ENCODE measurements at places on chromosomes 7 and 10. TPM values are rescaled to one million over a fixed set of nuclear protein-coding genes. Genes with fewer than 3 reads are reported as not detected.

SPDYE1 gene
- not detected for total RNA-seq

SYNPO2L gene
- not detected for total RNA-seq

ABCA13 gene
- 13.3 TPM for total RNA-seq

IFIT1 gene
- 11.6 TPM for total RNA-seq

CHST15 gene
- 87.9 TPM for total RNA-seq

LSM5 gene
- total RNA-seq = 68.2 TPM

LRIT1 gene
- not detected for total RNA-seq

- no peak overlapping the region for H3K4me3 ChIP-seq
- no peaks in the 10 kb centered on the region for H3K4me1 ChIP-seq
- H3K27me3 ChIP-seq = no peaks in the 10 kb centered on the region
- DNase-seq = no peak
- H3K36me3 ChIP-seq = peaks cover 24% of the 10 kb centered on the region
- H3K27ac ChIP-seq = no peak overlapping the region
Observed at GRCh38 chr7:157412021-157412443, 75.2 kb downstream of the DNAJB6 start.

- H3K27ac ChIP-seq = peak overlapping the region; percentile 97
- peak; percentile 44 for DNase-seq
- peak overlapping the region; percentile 67 for H3K4me3 ChIP-seq
- no peaks in the 10 kb centered on the region for H3K27me3 ChIP-seq
- peaks cover 3% of the 10 kb centered on the region for H3K4me1 ChIP-seq
Observed at GRCh38 chr10:61903221-61903927, 1.9 kb downstream of the ARID5B start.

DNA sequence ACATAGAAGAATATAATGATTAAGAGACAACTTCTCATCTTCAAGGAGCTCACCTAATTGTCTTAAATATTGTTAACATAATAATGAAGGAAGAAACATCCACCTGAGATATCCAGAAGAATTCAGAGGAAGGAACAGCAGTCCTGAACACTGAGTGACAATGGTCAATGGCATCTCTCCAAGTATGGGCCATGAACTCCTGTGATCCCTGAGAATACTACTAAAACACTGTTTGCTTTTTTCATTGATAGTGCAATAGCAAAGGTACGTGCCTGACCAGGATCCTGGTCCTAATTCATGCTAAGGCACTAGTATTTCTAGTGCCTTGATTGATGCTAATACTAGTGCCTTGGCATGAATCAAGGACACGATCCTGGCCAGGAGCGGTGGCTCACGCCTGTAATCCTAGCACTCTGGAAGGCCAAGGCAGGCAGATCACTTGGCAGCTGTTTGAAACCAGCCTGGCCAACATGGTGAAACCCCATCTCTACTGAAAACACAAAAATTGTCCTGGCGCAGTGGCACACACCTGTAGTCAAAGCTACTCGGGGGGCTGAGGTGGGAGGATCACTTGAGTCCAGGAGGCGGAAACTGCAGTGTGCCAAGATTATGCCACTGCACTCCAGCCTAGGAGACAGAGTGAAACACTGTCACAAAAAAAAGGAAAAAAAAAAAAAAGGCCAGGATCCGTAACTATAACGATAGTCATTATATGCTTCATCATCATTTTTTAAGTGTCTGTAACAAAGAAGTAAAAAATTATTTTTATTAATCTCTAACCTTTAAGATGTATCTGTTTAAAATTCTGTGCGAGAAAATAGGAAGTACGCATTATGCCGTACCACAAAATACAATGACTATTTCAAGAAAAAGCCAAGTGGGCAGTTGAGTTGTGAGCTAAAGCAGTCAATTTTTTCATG lies 49.1 kb downstream of the SRPK2 start:
- H3K27me3 ChIP-seq = no peaks in the 10 kb centered on the region
- H3K36me3 ChIP-seq = no peaks in the 10 kb centered on the region
- H3K27ac ChIP-seq = no peak overlapping the region
- DNase-seq = no peak

GRCh38 chr10:101249171-101249581 lies 19.9 kb upstream of the LBX1 start:
- H3K4me1 ChIP-seq = no peaks in the 10 kb centered on the region
- H3K36me3 ChIP-seq = no peaks in the 10 kb centered on the region
- H3K4me3 ChIP-seq = no peak overlapping the region
- no peak for DNase-seq
- no peak overlapping the region for H3K27ac ChIP-seq

GRCh38 chr7:24411226-24411625 lies 127.2 kb downstream of the NPY start:
- DNase-seq = no peak
- no peak overlapping the region for H3K27ac ChIP-seq
- H3K4me3 ChIP-seq = no peak overlapping the region
- no peaks in the 10 kb centered on the region for H3K4me1 ChIP-seq
- no peaks in the 10 kb centered on the region for H3K27me3 ChIP-seq
- no peaks in the 10 kb centered on the region for H3K36me3 ChIP-seq

- H3K27me3 ChIP-seq = no peaks in the 10 kb centered on the region
- peak overlapping the region; percentile 97 for H3K27ac ChIP-seq
- DNase-seq = peak; percentile 74
- peaks cover 28% of the 10 kb centered on the region for H3K4me1 ChIP-seq
Observed at GRCh38 chr10:119206603-119207365, 587 bp upstream of the GRK5 start.

GRCh38 chr10:60417901-60418300 lies 28.2 kb upstream of the ANK3 start:
- H3K27me3 ChIP-seq = no peaks in the 10 kb centered on the region
- H3K4me1 ChIP-seq = no peaks in the 10 kb centered on the region
- no peak overlapping the region for H3K4me3 ChIP-seq
- DNase-seq = no peak

GRCh38 chr10:42645103-42645502 lies 6.7 kb upstream of the ZNF33B start:
- no peaks in the 10 kb centered on the region for H3K36me3 ChIP-seq
- H3K27ac ChIP-seq = no peak overlapping the region

GRCh38 chr10:47366181-47366631 lies 17.9 kb downstream of the ZNF488 start:
- H3K27ac ChIP-seq = no peak overlapping the region
- H3K4me3 ChIP-seq = no peak overlapping the region
- H3K27me3 ChIP-seq = no peaks in the 10 kb centered on the region
- no peaks in the 10 kb centered on the region for H3K36me3 ChIP-seq
- DNase-seq = no peak
- no peaks in the 10 kb centered on the region for H3K4me1 ChIP-seq

DNA sequence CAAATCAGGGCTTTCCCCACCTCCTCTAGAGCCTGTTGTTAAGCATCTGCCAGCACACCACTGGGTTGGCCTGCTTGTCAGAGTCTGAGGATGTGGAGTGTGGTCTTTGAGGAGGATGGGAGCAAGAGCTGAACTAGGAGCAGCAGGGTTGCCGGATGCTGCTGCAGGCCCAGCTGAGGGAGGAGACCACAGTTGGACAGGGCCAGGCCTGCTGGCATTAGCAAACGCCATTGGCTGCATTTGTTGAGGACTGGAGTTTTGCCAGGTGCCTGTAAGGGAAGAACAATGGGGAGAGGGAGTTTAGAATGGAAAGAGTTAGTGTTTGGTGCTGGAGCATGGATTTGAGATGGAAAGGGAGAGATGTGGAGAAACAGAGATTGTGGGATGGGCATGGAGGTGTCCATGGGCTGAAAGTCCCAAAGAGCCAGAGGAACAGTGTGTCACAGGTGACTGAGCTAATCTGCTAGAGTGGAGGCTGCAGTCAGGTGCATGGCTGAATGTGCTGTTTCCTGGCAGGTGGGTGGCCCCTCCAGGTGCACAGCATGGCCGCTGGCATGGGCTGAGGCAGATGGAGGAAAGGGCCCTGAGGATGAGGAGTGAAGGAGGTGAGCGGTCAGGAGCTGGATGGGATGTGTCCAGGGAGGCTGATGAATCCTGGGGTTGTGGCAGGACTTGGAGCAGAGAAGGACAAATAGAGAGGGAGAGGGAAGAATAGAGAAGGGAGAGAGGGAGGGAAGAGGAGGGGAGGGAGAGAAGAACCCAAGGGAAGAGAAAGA lies 40.7 kb downstream of the LEP start:
- no peak for DNase-seq
- no peak overlapping the region for H3K27ac ChIP-seq
- no peaks in the 10 kb centered on the region for H3K27me3 ChIP-seq
- no peaks in the 10 kb centered on the region for H3K36me3 ChIP-seq
- no peak overlapping the region for H3K4me3 ChIP-seq
- no peaks in the 10 kb centered on the region for H3K4me1 ChIP-seq

DNA sequence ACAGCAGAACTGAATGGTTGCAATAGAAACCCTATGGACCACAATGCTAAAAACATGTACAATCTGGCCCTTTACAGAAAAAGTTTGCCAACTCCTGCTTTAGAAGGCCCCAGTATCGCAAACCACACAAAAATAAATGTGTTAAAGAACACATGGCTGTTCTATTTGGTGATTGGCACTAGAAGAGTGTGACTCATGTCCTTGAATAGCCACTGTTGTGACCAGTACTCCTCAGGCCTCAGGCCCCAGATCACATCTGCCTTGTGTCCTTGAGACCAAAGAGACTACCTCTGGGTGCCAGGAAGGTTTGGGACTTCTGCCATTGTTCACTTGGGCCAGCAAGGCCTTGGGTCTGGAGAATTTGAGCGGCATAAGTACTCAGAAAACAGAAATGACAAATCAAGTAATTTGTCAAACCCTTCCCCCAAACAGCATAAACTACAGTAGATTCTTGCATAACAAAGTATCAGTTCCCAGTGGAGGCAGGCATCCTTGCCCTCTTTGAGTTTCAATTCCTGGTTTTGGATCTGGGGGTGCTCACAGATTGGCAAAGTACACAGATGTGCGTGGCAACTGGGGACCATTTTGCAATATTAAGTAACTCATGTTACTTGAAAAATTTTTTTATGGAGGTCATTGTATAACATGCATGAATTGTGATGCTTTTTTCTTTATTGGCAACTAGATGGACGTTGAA lies 50.2 kb downstream of the MTURN start:
- H3K27ac ChIP-seq = peak overlapping the region; percentile 2
- H3K36me3 ChIP-seq = no peaks in the 10 kb centered on the region
- no peak overlapping the region for H3K4me3 ChIP-seq
- H3K27me3 ChIP-seq = no peaks in the 10 kb centered on the region

GRCh38 chr10:89278900-89279392 lies 22.9 kb upstream of the IFIT2 start:
- H3K27me3 ChIP-seq = no peaks in the 10 kb centered on the region
- DNase-seq = no peak
- H3K4me1 ChIP-seq = peaks cover 13% of the 10 kb centered on the region
- H3K36me3 ChIP-seq = no peaks in the 10 kb centered on the region

GRCh38 chr10:114719311-114719710 lies 61.2 kb upstream of the ABLIM1 start:
- H3K36me3 ChIP-seq = no peaks in the 10 kb centered on the region
- no peaks in the 10 kb centered on the region for H3K27me3 ChIP-seq
- peaks cover 62% of the 10 kb centered on the region for H3K4me1 ChIP-seq
- H3K4me3 ChIP-seq = no peak overlapping the region
- peak; percentile 75 for DNase-seq

GRCh38 chr7:158842486-158842885 lies 13.2 kb upstream of the ESYT2 start:
- no peak overlapping the region for H3K27ac ChIP-seq
- H3K4me1 ChIP-seq = peaks cover 3% of the 10 kb centered on the region
- no peak for DNase-seq
- no peaks in the 10 kb centered on the region for H3K36me3 ChIP-seq
- no peaks in the 10 kb centered on the region for H3K27me3 ChIP-seq
